ENCODE measurements at places on chromosomes 1 and 21. TPM values are rescaled to one million over a fixed set of nuclear protein-coding genes. Genes with fewer than 3 reads are reported as not detected.

GRCh38 chr21:42160111-42160721, 58.7 kb upstream of the ABCG1 start:
- no peak for DNase-seq

JAK1 gene
- 95.2 TPM for polyA plus RNA-seq

- no peak for DNase-seq
Measured at GRCh38 chr1:5950994-5951785, 41.0 kb downstream of the NPHP4 start.

DNA sequence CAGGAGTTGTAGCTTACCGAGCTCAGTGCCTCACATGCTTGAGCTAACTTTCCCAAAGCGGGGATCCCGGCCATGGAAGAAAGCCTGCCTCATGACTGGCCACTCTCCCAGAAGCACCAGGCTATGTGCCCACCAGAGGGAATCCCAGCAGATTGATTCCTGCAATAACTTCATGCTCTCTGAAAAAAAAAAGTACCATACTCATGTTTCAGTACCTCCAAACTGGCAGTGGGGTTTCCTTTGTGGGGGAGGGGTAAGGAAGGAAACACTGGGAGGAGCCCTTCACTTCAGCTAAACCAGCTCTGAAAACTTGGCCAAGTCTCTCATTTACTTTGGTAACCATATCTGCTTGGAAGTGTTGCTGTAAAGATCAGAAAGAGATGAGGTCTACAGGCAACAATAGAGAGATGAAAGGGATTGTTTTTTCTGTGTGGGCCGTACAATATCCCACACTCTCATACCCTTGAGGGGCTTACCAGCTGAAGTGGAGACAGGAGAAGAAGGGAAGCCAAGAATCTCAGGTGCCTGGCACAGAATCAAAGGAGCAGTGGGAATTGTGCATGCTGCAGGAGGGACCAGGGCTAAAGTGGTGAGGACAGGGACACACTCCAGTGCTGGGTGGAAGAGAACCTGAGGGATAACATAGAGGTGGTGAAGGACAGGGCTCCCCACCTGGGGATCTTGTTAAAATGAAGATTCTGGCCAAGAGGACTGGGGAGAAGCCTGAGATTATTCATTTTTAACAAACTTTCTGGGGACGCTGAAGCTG, 42.4 kb upstream of the TACSTD2 start:
- DNase-seq, result no peak

DNA sequence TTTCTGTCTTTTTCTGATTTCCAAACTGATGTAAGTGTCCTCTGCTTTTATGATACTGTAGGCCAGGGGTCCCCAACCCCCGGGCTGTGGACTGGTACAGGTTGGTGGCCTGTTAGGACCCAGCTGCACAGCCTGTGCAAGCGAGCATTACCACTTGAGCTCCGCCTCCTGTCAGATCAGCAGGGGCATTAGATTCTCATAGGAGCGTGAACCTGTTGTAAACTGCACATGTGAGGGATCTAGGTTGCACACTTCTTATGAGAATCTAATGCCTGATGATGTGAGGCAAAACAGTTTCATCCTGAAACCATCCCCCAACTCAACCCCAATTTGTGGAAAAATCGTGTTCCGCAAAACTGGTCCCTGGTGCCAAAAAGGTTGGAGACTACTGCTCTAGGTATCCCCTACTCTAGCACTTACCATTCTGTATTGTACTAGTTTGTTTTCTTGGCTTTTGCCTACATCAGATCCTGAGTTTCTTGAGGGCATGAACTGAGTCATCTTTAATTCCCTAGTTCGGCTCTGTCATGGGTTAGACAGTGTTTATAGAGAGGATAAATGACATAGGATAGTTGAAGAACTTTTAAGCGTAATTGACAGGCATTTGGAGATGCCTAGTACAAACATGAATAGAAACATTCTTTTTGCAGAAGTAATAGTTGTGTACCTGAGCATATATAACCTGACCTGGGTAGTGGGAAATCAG, 4.1 kb downstream of the ABCD3 start:
- no peak for DNase-seq

DNA sequence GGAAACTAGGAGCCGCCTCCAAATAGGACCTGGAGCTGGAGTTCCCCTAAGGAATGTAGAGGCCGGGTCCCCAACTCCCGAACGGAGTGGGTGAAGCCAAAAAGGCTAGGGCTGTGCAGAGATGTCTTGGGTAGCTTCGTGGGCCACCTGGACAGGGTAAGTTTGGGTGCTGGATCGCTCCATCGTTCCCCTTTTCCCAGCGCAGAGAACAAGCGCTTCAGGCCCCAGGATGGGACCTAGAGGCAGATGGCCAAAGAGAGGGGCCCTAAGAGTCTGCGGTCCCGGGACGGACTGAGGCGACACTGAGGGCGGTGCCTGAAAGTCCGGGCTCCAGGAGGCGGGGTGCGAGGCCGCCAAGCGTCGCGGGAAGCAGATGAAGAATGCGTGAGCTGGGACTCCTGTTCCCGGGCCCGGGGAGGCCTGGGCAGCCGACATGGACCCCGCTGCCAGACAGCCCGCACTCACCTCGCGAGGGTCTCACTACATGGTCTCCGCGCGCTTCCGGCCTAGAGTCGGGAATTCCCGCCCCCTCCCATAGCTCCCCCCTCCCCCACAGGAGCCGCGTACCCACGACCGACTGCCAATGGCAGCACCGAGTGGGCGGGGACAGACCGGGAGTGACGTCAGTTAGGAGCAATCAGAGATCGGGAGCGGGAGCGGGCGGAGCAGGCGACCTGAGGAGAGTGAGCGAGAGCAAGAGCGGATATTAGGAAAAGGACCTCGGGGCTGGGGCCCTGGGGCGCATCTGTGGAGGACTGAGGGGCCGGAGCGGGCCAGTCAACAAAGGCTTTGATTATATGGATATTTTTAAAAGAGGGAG, at the start of gene SLC39A1:
Gene SLC39A1, minus strand, starts transcription at position 508 of the 820 bp plus-strand sequence. CDS start 822 bp downstream, outside the sequence.
- peak; percentile 97 for DNase-seq

BNIPL gene
- polyA plus RNA-seq, result 4.9 TPM

- DNase-seq, result no peak
Measured at GRCh38 chr1:183891158-183891856, 86.4 kb downstream of the RGL1 start.

UMODL1 gene
- polyA plus RNA-seq, result 0.13 TPM

DNA sequence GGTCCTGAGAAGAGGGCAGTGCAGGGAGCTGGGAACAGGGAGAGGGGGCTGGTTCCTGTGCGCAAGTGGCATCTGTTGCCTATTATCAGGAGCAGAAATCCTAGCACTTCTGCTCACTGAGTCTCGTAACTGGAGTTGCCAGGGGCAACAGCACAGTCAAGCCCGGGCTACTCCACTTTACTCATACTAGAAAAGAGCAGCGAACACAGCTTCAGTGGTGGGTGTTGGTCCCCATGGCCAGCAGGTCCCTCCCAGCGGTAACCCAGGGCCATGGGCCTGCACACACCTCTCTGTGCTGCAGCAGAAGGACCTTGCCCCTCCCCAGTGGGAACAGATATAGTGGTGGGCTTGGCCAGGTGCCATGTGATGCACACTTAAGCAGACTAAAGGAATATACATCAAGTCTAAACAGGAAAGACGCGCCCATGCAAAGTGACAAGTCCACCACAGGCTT, 8.5 kb downstream of the PYCR2 start:
- DNase-seq, result no peak

GRCh38 chr1:114453361-114453784, 57.6 kb downstream of the TRIM33 start:
- DNase-seq, result no peak

CELF3 gene
- polyA plus RNA-seq, result 0.07 TPM

All from right renal pelvis (tissue), 4 donors.